Natural killer cell treated with Interleukin-12 subunit alpha and Interleukin-12 subunit beta and Interleukin-15 and Interleukin-18, amount 100 ng/mL, for 72 hours (primary cell): ENCODE measurements at places on chromosomes 2 and 18. TPM values are rescaled to one million over a fixed set of nuclear protein-coding genes. Genes with fewer than 3 reads are reported as not detected.

GRCh38 chr2:72347081-72347480, 199.4 kb upstream of the CYP26B1 start:
- H3K36me3 ChIP-seq = no peaks in the 10 kb centered on the region
- no peak overlapping the region for H3K4me3 ChIP-seq
- no peak overlapping the region for H3K27ac ChIP-seq
- H3K4me1 ChIP-seq = peaks cover 3% of the 10 kb centered on the region

DNA sequence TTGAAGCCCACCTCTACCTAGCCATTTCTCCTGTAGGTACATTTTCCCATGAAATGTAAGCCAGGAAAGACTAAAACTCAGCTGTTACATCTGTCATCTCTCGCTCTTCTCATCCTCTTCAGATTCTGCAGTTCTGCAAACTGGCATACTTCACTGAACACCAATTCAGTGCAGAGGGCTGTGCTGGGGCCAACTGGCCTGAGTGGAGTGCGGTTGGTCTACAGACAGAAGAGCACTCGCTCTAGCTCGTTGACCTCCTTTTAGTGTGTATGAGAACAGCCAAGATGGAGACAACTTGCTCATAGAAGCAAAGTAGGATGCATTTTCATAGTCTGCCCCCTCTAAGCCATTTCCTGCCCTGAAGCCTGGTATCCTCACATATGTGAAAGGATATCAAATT, 862.6 kb downstream of the BCL11A start:
- H3K4me3 ChIP-seq = no peak overlapping the region
- no peak overlapping the region for H3K27ac ChIP-seq
- no peak for DNase-seq
- H3K4me1 ChIP-seq = no peaks in the 10 kb centered on the region
- H3K27me3 ChIP-seq = no peaks in the 10 kb centered on the region
- H3K36me3 ChIP-seq = no peaks in the 10 kb centered on the region

The CABLES1 gene
- total RNA-seq = 0.39 TPM

The RAB3GAP1 gene
- 10.9 TPM for total RNA-seq

GRCh38 chr2:57549642-57550102, 496.9 kb upstream of the VRK2 start:
- H3K4me1 ChIP-seq = no peaks in the 10 kb centered on the region
- H3K4me3 ChIP-seq = no peak overlapping the region
- H3K36me3 ChIP-seq = peaks cover 13% of the 10 kb centered on the region
- DNase-seq = no peak
- no peaks in the 10 kb centered on the region for H3K27me3 ChIP-seq

DNA sequence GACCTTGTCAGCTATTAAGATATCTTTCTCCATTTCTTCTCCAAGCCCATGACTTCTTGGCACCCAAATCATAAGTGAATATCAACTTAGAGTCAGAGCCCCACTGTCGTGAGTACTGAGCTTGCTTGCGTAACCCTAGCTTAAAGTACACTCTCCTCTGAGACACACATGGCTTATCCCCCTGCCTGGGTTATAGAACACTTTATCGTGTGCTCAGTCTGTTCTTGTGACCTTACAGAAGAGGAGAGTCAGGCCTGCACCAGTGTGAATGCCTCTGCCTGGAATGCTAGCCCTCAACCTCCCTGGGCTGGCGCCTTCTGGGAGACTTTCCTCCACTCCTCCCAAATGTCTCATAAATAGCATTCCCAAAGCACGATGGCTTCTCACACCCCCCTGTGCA, 79.3 kb downstream of the CEP192 start:
- no peak for DNase-seq
- no peak overlapping the region for H3K4me3 ChIP-seq
- H3K27ac ChIP-seq = no peak overlapping the region
- H3K36me3 ChIP-seq = peaks cover 30% of the 10 kb centered on the region
- no peaks in the 10 kb centered on the region for H3K27me3 ChIP-seq
- H3K4me1 ChIP-seq = peaks cover 7% of the 10 kb centered on the region

The VSNL1 gene
- total RNA-seq = not detected

DNA sequence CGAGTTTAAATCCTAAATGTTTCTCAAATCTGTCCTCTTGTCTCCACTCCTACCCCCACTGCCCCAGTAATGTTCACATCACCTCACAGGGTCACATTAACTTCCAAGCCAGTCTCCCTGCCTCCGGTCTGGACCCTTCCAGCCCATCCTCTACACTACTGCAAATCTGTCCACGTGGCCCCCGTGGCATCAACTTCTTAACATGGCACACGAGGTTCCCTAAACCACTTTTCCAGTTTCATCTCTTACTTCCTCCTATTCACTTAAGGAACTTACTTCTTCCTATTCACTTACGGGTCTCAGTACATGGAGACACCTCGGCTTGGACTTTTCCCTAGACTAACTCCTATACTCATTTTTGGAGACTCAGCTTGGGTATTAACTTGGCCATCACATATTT, 27.0 kb downstream of the MRPL33 start:
- H3K27ac ChIP-seq = no peak overlapping the region
- no peaks in the 10 kb centered on the region for H3K36me3 ChIP-seq
- peaks cover 6% of the 10 kb centered on the region for H3K4me1 ChIP-seq
- H3K4me3 ChIP-seq = no peak overlapping the region
